Endothelial cell of umbilical vein (primary cell): ENCODE measurements at places on chromosomes 5 and 9.

- DNase-seq, result no peak
Measured at GRCh38 chr5:101676646-101677045, 619.4 kb downstream of the SLCO4C1 start.

GRCh38 chr5:102865510-102866236 is 110.6 kb downstream of the PAM start:
- peak; percentile 80 for DNase-seq

DNA sequence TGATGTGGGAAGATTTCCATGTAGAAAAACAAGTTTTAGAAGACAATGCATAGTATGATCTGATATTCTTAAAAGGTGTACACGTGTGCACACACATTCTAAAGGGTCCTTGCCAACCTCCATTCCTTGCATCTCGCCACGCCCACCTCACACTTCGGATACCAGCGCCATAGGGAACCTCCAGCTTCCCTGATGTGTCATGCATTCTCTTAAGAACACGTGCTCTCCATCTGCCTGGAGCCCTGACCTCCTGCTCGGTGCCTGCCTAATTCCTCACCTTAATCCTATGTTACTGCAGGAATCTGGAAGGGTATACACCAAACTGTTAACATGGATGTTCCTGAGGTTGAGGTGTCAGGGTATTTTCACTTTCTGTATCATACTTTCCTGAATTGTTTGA is 63.1 kb downstream of the PTCD2 start:
- DNase-seq, result no peak

DNA sequence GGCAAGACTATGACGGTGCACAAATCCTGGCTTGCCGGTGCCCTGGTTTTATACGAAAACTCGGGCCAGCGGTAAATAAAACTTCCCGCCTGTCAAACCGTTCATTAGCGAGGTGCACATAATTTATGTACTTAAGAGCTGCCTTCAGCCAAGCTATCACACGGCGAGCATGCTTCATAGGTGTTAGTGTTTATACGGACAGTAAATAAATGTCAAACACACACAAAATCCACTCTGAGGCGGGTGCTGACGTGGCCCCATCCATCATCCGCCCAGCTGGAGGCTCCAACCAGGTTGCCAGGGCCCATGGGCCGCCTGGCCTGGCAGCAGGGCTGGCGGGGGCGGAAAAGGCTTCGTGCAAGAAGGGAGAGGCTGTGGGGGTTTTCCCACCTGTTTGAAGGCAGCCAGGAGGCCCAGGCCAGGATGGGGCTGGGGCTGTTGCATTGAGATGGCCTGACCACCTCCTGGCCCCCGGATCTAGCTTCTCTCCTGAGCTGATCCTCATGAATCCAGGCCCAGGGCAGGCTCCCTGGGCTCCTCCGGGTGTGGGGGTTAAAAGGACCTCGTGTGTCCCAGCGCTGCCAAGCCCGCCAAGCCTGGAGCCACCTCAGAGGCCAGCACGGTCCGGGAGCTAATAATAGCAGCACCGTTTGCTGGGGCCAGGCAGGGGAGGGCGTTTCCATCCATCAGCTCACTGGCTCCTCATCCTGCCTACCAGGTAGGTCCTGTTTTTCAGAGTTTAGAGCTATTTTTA is 43.2 kb downstream of the BARX1 start:
- no peak for DNase-seq

GRCh38 chr9:126354887-126355770 is 28.5 kb downstream of the MVB12B start:
- DNase-seq, result peak; percentile 6

DNA sequence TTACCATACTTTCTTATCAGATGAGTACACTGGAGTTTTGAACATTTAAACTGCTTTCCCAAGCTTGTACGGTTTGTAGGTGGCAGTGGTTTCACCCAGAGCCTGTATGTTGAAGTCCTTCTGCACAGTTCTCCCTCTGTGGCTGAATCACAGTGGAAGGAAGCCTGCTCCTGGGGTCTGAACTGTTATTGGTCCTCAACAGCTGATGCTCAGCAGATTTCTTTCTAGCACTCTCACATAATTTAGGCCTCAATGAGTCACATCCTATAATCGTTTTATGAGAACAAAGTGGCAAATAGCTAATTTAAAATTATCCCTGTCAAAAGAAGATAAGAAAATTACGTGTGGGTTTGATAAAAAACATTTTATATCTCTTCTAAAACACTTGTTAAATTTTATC is 229.7 kb downstream of the TLE4 start:
- peak; percentile 96 for DNase-seq

DNA sequence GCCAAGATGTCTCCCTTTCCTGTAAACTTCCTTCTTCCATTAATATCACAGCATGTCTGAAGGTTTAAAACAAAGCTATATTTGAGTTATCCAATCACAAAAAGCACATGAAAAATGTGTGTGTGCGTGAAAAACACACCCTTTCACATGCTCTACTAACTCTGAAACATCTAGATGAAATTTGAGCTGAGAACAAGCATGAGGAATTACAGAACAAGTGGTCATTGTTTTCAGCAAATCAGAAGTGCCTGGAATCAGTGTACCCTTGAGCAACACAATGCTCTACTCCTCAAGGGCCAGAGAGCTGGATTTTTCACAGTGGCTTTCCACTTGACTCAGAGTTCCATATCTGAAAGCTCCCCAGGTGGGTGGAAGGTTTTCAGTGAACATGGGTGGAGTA is 255.9 kb downstream of the PSAT1 start:
- no peak for DNase-seq

GRCh38 chr5:103808464-103809106 is 246.0 kb upstream of the NUDT12 start:
- peak; percentile 48 for DNase-seq

GRCh38 chr9:116383936-116384335 is 230.3 kb downstream of the PAPPA start:
- no peak for DNase-seq

GRCh38 chr5:139377226-139377625 is 5.9 kb downstream of the SLC23A1 start:
- DNase-seq, result no peak

DNA sequence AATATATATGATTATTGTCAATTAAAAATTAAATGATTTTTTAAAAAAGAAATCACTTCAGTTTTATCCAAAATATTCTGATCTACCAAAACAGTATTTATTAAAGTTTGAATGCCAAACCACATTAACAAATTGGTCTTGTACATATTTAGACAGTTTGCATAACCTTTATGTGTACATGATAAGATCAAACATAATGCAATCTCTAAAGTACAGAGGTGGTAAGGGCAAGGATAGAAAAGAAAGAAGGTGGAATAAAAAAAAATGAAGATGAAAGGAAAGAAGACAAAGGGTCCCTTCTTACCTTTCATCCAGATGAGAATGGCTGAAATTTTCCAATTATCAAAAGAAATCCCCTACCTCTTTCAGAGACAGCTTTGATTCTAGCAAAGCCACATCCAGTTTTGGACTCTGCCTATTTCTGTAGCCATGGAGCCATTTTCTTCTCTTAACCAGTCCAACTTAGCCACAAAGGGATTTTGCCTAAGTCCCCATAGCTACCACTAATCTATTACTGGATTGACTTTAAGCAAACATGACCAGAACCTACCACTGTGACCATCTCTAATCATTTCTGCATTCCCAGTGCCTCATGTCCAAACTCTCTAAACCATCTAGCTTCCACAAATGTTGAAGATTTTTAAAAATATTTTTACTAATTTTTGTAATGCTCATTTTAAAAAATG is 133.3 kb upstream of the TRPM3 start:
- DNase-seq, result no peak

- no peak for DNase-seq
Measured at GRCh38 chr5:146233441-146233840, 30.0 kb downstream of the RBM27 start.

DNA sequence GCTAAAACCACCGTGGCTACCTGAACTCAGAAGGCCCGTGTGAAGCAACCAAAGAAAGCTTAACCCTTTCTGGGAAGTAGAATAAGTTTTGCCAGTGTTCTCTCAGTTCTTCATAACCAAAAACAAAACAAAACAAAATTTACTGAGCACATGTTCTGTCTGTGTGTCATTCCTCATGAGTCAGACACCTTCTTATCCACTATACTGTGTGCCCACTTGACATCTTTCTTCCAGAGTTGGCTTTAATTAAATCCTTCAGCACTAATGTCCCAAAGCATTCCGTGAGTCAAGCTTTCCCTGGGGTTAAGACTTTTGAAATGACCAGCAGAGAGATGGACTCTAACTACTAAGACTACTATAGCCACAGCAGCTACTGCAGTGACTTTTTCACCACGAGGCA is 61.3 kb downstream of the GLIS3 start:
- DNase-seq, result no peak

DNA sequence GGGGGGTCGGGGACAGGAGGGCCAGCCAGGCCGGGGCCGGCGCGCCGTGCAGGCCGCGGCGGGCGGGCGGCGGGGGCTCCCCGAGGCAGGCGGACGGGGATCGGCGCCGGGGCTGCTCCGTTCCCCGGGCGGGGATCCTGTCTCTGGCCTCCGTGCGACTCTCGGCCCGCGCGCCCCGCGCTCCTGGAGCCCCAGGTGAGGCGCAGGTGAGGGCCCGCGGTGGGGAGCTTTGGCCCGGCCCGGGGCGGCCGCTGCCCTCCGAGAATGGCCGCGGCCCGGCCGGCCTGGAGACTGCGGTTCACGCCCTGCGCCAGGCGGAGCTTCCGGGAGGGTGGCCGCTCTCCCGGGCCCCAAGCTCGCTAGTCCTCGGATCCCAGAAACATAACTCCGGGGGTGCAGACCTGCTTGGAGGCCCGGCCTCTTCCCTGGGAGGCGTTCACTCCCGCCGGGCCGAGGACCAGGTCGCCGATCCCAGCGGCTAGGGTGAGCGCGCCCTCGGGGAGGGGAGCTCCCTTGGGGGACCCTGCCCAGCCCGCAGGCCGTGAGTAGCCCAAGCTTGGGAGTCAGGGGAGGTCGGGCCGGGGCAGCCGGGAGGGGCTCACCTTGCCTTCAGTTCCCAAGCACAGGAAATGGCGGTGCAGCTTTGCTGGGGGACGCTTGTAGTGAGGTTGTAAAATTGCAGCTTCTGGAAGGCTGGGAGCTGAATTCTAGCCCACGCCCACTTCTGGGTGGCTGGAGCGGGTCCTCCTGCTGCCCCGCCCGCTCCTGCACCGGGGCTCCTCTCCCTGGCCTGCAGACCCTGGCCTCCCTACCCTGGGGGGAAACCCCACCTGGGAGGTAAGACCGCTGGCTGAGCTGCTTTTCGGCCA is 723 bp downstream of the PPP1R26 start:
- peak; percentile 26 for DNase-seq

DNA sequence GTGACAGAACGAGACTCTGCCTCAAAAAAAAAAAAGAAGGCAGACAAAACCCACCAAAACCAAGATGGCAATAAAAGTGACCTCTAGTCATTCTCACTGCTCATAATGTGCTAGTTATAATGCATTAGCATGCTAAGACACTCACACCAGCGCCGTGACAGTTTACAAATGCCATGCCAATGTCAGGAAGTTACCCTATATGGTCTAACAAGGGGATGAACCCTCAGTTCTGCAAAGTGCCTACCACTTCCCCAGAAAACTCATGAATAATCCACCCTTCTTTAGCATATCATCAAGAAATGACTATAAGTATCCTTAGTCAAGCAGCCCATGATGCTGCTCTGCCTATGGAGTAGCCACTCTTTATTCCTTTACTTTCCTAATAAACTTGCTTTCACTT is 4.7 kb upstream of the BICD2 start:
- no peak for DNase-seq

DNA sequence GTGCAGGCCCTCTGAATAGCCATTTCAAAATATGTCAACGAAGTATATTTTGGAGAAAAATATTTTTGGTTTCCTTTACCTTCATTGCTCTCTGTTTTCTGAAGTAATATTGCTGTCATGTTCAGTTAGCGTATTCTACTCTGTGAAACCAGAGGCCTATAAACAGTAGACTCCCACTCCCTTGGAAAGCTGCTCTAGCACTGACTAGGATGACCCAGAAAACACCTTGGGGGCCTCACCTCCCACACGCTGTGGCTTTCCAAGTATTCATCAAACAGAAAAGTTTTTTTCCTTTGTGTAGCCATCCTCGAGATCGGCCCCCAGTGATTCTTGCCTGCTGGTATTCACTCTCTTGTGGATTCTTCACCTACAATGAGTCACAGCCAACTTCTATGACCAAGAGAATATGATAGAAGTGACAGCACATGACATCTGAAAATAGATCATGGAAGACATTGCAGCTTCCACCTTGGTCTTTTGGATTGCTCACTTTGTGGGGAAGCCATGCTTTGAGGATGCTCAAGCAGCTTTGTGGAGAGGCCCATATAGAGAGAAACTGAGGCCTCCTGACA is 28.9 kb upstream of the CTXN3 start:
- DNase-seq, result no peak

GRCh38 chr5:66450237-66450636 is 146.0 kb upstream of the MAST4 start:
- DNase-seq, result no peak

DNA sequence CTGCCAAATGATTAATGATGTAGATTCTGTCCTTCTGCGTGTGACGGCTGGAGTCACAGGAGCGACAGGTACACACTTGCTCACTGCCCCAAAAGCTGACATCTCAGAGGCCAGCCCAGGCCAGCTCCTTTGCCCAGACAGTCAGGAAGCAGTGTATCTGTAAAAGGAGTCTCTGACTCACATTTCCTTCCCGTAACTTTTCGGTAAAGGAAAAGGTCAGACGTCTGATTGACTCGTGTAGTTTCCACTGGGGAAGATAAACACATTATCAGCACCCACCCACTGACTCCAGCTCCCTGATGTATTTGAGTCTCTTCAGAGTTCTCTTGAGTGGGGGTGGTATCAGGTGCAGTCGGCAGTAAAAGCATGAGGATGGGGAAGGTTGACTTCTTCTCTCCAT is 64.4 kb upstream of the WWC1 start:
- DNase-seq, result peak; percentile 79

- no peak for DNase-seq
Measured at GRCh38 chr5:135071311-135071710, 37.3 kb upstream of the PITX1 start.

DNA sequence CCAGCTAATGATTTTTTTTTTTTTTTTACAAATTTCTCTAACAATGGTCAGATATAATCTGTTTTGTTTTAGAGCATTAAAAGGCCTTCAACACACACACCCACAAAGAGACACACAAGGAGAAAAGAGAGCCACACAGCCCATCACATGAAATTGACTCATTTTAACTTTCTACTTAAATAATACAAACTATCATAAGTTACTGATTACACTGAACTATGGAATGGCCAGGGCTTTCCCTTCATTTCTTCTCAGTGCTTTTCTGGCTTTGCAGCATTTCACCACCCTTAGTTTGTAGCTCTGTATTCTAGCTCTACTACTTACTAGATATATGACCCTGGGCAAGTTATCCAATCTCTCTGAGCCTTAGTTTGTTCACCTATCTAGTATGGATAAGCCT is 13.2 kb downstream of the REEP5 start:
- no peak for DNase-seq
